Stimulated activated CD4-positive, alpha-beta T cell treated with anti-CD3 and anti-CD28 coated beads, Interleukin-12 subunit alpha, Interleukin-12 subunit beta, amount 100 ng/mL, for 48 hours (primary cell): ENCODE measurements at places on chromosomes 7 and 10.

GRCh38 chr7:72190919-72191318, 221.2 kb downstream of the CALN1 start:
- no peak for DNase-seq

- DNase-seq: no peak
Observed at GRCh38 chr7:76327610-76328009, 25.1 kb downstream of the HSPB1 start.

DNA sequence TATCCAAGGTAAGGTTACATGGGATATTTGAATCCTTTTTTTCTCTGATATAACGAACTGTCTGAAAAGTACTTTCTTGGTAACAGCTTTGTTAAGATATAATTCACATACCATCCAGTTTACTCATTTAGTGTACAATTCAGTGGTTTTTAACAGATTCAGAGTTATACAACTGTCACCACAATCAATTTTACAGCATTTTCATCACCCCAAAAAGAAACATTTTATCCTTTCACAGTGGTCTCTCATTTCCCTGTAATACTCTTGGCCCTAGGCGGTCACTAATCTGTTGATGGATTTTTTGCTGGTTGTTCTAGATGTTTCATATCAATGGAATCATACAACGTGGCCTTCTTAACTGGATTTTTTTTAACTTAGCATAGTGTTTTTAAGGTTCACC, 91.6 kb downstream of the GLCCI1 start:
- no peak for DNase-seq

- no peak for DNase-seq
Observed at GRCh38 chr7:39810710-39811109, 139.3 kb upstream of the CDK13 start.

GRCh38 chr7:47657126-47657525, 75.2 kb upstream of the TNS3 start:
- no peak for DNase-seq

- no peak for DNase-seq
Observed at GRCh38 chr10:128275388-128276177, 149.4 kb upstream of the MKI67 start.

DNA sequence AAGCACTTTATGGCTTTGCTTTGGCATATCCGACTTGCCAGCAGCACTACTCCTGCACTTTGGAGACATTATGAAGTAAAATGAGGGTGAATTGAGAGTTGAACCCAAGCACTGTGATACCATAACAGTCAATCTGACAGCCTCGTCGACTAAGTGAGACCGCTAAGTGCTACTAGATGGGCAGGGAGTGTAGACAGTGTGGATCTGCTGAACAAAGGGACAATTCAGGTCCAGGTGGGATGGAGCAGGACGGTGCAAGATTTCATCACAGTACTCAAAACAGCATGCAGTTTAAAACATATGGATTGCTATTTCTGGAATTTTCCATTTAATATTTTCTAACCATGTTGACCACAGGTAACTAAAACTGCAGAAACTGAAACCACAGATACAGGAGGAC, 20.8 kb upstream of the PRTFDC1 start:
- no peak for DNase-seq

DNA sequence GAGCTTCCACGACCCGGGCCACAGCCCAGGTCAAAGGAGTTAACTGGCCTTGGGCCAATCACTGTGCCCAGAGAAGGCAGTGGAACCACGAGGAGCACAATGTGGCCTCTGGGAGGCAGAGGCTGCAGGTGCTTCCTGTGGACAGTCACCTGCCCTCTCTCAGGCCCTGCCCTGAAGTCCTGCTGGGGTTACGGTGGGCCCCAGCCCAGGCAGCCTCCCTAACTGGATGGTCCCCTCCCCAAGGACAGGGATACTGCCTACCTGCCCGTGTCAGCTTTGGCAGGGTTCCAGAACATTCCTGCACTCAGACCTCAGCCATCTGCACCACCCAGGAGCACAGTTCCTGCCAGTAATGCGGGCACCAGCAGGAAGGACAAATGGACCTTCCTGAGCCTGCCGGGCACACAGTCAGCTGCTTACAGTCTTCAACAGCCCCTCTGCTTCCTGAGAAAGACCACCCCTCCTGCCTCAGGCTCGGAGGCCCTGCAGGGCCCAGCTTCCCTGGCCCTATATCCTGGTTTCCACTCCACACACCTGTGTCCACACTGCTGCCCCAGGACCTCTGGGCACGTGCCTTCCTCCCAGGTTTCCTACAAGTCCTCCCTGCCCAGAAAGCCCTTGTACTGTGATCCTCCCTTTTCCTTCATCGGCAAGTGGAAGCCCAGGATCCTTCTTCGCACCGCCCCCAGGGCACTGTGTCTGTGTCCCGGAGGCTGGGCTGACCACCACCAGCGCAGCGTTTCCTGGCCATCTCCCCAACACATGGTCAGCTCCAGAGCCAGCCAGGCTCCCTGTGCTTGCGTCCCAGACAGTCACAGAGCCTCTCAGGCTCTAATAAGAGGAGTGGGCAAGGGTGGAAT, 23.3 kb downstream of the WDR86 start:
- no peak for DNase-seq

DNA sequence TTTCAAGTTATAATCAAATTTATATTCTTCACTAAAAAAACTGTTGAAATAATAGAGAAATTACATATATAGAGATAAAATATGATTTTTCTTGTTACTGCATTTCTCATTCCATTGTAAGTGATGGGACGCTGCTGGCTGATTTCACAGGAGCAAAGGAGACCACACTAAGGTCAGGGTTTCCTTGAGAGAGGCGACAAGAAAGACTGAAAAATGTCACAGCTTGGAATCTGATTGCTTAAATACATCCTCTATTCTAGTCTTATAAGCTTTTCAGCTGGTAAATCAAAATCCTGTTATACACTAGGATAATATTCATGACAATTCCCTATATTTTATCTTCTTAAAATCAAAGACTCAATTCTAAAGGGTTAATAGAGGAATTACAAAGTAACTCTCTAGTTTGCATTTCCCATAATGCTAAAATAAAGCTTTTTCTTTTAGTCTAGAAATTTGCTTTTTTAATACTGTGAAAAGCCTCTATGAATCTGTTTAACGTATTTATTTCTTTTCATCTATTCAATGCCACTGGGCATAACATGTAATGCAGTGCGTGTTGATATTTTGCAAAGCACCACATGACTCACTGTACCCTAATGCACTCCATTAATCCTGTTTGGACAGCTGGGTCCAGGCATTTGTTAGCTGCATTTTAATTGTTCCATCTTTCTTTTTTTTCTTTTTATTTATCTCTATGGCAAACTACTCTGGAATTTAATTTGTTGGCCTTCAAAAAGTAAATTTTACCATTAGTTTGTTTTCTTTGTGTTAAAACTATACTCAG, 81.7 kb downstream of the RNF32 start:
- no peak for DNase-seq

- no peak for DNase-seq
Observed at GRCh38 chr7:64849924-64850499, 53.1 kb upstream of the ZNF273 start.

- DNase-seq: peak; percentile 0
Observed at GRCh38 chr10:126663328-126663727, 7.2 kb downstream of the C10orf90 start.

DNA sequence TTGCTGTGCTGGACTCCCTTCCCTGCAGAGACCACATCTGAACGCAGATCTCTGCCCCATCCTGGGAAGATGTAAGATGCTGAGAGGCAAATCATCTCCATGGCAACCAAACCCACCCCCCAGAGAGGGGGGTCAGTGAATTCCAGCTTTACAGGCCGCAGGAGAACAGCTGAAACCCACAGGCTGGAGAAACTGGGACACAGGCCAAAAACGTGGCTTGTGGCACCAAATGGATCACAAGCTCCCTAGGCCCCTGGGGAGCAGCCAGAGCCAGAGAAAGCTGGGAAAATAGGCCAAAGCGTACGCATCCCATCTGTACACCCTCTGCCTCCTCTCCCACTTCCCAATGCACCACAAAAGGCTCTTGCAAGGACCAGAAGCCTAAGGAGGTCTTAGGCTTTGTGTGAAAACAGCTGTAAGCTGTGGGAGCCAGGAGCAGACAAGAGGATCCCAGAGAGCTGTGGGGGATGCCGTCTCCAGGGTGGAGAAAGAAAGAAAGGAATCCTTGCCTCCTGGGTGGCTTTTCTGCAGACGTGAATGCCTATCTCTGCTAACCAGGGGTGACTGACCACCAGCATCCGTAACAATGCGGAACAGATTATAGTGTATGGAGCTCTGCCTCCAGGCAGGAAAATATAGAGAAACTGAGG, 59.5 kb downstream of the TMEM130 start:
- no peak for DNase-seq
